GDM1 (cell line): ENCODE measurements at places on chromosomes 6 and 20.

- DNase-seq = no peak
Observed at GRCh38 chr6:437037-437392, 45.5 kb downstream of the IRF4 start.

- DNase-seq = no peak
Observed at GRCh38 chr6:90175627-90176538, 120.8 kb downstream of the BACH2 start.

DNA sequence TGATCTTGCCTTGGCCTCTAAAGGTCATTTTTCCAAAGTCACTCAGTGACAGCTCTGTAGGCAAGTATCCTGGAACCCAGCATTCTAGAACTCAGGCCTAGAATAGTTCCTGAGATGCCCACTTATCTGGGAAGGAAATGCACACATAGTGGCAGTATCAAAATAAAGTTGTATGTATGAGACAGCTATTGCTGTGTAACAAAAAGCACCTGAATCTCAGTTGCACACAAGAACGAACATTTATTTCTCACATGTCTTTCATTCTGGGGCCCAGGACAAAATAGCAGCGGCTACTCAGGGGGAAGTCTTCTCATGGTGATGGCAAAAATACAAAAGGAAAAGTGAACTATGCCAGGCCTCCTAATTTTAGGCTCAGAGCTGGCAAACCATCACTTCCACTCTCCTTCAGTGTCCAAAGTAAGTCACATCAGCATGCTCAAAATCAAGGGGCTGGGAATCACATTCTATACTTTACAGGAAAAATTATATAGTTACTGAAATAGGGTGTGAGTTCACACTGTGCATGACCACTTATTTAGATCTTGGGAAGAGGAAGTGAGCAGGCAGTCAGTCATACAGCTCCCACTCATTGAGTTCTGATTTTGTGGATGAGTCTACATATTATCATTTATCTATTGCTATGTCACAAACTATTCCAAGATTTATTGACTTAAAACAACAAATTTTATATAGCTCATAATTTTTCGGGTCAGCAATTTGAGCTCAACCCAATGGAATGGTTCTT is 133.7 kb upstream of the RIN2 start:
- DNase-seq = no peak

GRCh38 chr6:130840050-130840449 is 12.8 kb downstream of the SMLR1 start:
- DNase-seq = no peak

DNA sequence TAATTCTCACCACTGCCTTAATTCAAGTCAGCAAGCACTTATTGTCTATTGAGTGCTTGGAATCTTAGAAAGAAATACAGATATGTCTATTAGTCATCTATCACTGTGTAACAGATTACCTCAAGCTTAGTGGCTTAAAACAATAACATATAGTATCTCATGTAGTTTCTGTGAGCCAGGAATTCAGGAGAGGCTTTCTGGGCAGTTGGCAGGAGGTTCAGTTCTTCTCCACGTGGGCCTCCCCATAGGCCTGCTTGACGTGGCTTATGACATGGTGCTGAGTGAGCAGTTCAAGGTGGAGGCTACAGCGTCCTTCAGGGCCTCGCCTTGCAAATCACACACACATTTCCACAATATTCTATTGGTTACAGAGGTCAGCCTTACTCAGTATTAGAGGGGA is 69.7 kb downstream of the DTD1 start:
- DNase-seq = no peak

DNA sequence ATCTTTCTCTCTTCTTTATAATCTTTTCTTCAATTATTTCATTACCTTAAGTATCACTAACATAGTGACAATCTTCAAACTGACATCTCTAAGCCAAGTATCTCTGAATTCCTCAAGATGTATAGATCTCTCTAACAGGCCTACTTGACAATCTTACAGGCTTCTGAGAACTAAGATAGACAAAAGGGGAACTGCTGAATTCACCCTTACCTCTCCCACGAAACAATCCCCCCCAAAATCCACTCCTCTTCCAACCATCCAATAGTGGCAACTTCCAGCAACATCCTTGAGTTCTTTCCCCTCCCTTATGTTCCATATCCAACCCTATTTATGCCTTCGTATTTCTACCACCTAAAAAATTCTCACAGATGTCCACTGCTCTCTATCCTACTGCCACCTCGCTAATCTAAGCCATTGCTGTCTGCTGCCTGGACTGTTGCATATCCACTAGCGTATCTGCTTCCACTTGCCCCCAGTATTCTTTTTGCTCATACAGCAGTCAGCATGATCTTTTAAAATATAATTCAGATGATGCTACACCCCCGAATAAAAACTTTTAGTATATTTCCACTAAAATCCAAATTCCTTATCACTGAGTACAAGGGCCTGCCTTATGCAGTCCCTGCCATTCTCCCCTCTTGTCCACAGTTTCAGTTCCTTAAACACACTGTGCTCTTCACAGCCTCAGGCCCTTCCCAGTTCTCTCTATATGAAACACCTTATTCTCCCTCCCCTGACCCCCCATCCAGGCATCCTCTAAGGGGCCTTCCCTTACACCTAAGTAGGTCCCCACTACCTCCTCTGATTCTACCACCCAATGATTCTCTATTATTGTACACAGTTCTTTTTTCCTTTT is 8.0 kb downstream of the REPS1 start:
- DNase-seq = no peak

DNA sequence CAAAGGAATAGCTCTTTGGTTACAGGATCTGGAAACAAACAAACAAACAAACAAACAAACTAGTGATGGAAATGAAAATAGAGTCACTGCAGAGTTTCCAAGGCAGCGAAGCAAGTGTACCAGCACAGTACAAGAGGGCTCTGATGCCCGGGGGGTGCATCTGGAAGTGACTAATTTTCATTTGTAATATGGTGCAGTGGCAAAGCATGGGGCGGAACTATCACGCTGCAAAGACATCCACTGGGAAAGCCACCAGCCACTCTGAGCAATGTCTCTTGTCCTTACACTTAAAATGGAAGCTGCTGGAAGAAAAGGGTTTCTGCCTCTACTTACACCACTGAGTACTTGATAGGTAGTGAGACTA is 44.4 kb upstream of the NEDD9 start:
- no peak for DNase-seq
